ENCODE measurements at places on chromosomes 12 and 14.

- DNase-seq: peak; percentile 22
These were observed 283.5 kb upstream of the RGS6 start for GRCh38 chr14:71648725-71649124.

DNA sequence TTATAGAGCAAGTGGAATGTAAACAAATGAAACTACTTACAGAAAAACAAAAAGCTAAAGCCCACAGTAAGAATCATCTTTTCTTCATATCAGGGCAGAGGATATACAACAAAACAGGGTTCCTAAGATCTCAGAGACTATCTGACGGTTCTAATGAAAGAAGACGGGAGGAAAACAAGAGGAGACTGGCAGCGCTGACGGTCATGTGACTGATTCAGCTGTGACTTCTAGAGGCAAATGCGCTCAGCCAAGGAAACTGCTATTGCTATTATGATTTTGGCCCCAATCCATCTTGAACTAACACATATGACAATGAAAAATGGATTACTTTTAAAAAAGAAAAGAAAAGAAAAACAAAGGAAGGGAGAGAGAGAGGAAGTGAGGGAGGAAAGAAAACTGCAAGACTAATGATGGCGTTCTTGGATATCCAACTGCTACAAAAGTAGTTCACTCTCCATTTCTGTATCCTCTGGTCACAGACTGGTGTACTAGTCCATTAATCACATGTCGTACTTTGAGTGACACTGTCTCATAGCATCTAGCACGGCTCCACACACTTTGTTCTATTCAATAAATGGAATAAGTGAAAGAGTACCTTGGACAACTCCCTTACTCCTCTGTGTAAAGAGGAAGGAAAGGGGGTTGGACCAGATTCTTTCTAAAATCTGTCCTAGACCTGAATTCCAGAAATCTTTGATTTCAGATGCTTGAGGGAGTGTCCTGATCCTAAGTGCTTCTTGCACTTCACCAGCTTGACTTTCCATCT, 119.3 kb downstream of the DAD1 start:
- DNase-seq: no peak

GRCh38 chr14:69358233-69358963, 39.7 kb downstream of the ERH start:
- DNase-seq: no peak

GRCh38 chr12:127306604-127307215, 960.3 kb upstream of the TMEM132C start:
- peak; percentile 53 for DNase-seq

DNA sequence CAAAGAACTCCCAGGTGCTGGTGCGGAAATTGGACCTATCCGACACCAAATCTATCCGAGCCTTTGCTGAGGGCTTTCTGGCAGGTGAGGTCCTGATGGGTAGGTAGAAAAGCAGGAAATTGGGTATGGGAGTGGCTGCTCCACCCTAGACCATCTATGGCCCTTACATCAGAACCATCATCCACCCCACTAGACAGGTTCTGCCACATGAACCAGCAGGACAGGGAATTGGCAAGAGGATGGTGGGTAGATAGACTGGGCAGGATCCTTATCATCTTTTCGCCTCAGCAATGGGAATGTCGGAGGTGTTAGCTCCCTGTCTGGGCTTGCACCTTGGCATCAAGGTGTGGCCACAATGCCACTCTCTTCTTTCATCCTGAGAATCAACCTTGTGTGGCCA, 23.5 kb downstream of the RDH12 start:
- DNase-seq: no peak

DNA sequence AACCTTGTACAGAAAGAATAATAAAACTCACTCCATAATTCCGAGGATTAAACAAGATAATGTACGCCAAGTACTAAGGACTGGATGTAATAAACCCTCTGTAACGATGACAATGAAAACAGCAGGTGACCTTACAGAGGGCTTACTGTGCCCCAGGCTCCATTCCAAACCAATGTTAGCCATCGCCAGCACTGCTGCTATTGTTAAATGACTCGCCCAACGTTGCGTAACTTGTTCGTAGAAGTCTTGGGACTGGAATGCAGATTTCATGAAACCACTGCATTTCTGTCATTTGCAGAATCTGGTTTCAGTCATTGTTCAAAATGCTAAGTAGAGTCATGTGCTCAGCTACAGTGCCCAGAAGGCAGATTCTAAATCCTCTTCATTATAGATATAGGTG, 728 bp upstream of the STON2 start:
- DNase-seq: peak; percentile 100

DNA sequence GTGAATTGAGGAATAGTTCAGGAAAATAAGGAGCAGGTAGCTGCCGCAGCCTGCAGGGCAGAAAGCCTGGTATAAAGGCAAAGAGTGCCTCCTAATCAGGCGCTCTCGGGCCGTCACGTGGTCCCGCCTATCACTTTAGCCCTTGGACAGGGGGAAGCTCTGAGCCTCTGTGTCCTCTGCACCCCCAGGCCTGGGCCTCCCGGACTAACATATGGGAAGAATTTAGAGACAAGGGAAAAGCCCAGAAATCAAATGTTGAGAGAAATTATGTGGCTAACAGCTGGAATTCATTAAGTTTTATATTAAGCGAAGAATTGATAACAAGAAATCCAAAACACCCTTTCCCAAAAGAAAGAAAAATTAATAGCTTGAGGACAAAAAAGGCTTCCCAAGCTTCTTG, 417.7 kb downstream of the ATP23 start:
- DNase-seq: peak; percentile 40

GRCh38 chr14:91415794-91416743, 1.6 kb downstream of the CCDC88C start:
- no peak for DNase-seq

DNA sequence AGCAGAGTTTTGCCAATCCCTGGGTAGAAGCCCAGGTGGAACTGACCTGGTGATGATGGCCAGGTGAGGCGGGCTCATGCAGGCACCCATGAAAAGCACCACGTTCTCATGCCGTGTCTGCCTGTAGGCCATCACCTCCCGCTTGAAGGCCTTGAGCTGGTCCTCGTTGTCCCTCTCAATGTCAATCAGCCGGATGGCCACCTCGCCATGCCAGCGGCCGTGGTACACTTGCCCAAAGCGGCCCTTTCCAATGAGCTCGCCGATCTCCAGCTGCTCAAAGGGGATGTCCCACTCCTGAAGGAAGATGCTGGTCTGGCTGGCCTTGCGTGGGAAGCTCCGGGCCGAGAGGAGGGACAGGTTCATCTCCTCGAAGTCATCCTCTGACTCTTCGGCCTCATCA, 163.4 kb upstream of the NOS1 start:
- no peak for DNase-seq

- no peak for DNase-seq
These were observed 1172.5 kb downstream of the BCL11B start for GRCh38 chr14:98099527-98099926.

GRCh38 chr12:80979251-80979650, 41.5 kb upstream of the LIN7A start:
- no peak for DNase-seq

GRCh38 chr12:130456375-130457199, 118.9 kb downstream of the PIWIL1 start:
- no peak for DNase-seq

DNA sequence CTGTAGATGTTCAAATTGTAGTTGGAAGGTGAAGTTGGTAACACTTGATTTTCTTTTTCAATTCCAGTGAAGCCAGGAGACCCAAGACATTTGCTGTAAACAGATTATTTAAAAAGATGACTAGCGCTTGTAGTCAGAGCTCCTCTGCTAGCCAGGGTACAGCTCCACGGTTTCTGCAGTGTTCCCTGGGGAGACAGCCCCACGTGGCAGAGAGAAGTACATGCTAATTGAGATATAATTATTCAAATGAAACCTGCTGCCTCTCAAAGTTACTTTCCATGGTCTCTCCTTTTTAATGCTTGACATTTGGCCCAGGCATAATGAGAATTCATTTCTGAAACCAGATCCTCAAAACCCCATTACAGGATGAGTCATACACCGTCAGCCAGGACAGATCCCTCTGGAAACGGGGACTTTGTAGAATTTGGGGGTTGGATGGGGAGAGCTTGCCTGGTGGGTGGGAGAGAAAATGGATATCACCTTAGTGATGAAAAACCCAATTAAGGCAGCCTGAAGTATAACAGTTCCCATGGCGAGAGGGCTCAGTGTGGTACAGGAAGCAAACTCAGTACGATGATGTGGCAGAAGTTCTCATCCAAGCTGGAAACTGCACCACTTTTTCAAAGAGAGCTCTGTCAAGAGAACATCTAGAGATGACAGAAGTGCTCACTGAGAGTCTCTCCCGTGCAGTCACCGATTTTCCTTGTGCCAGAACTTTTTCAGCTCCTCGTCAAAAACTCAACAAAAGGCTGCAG, 637.7 kb upstream of the TMEM132C start:
- DNase-seq: peak; percentile 49

DNA sequence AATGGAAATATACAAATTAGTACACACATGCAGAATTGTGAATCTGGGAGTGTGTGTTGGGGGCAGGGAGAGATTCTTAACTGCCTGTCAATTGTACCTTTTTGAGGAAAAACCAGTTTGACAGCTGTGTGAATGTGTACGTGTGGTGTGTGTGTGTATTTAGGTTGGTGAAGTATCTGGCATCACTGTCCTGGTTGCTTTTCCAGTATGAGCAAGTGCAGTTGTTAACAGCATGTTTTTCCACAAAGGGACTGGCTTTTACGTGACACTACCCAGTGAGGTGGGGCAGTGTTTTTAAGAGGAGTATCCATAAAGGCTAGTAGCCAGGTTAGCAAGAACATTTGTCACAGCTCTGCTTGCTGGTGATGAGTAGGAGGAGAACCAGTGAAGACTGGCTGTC, 56.1 kb downstream of the DAAM1 start:
- no peak for DNase-seq

DNA sequence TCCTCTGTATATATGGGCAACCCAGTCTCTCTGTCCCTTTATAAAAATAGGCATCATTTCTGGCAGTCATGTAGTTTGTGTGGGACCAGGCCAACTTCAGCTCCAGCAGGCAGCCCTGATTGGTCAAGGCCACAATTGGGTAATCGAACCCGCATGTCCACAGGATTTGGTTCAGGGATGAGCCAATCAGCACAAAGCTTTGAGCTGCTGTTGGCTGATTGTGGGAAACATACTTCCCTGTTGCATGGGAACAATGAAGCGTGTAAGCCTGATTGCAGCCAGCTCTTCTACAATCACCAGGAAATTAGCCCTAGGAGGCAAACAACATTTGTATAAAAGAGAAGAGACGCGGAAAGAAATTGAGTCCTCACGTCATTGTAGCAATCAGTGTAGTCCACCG, 328.6 kb downstream of the PCNX1 start:
- peak; percentile 65 for DNase-seq

DNA sequence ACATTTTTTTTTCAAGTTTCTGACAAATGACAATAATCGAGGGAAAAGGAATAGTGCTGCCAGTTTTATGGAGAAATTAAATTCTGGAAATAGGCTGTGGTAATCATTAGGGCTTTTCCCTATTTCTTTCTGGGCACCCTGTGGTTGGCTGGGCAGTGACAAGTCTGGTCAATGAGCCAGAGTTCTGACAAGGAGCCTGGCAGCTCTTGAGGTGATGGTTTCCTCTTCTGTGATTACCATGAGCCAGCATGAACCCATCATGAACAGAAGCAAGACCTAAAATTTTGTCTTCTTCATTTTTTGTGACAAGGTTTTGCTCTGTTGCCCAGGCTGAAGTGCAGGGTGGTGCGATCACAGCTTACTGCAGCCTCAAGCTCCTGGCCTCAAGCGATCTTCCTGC, 115.8 kb downstream of the TRAFD1 start:
- DNase-seq: no peak

Measured in fibroblast of mammary gland (primary cell).